ENCODE measurements at places on chromosomes 11 and 22.
A peak's percentile ranks its signal among the peaks of the same experiment; 100 is the strongest.

DNA sequence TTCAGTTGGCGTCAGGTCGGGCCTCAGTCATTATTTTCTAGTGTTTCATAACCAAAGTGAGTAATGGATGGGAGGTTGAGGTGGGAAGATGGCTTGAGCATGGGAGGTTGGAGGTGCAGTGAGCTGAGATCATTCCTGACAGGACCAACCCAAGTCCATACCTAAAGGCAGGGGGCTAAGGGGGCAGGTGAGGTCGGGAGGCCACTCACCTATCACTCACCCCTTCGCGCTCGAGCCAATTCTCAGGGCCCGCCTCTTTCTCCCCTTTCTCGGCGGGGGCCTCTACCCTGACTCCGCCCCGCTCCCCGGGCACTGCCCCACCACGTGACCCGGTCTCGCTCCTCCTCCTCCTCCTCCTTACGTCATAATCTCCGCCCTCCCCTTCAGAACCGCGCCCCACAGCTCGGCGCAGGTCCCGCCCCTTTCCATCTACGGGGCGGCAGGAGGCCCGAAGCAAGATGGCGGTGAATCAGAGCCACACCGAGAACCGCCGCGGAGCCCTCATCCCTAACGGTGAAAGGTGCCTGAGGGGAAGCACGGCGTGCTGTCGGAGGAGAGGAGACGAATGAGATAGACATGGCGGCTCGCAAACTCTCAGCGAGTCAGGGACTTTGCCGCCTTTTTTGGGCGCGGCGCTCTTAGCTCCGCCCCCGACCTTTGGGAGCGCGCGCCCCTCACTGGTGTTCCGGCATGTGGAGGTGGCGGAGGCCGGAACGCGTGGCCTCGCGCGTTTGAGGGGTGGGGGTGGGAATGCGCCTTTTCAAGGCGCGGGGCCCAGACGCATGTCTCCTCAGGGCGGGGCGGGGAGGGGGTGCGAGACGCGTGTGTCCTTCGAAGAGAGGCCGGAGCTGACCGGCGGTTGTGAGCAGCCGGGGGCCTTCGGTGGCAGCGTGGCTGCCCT, at the start of gene WBP2NL:
TSS of gene WBP2NL (plus strand) at position 428 of the 901 bp plus-strand sequence. CDS start at position 459, 31 bp downstream.
- peak; percentile 89 for DNase-seq

- no peak for DNase-seq
Measured at GRCh38 chr11:60966890-60967289, 4.6 kb upstream of the CD6 start.

DNA sequence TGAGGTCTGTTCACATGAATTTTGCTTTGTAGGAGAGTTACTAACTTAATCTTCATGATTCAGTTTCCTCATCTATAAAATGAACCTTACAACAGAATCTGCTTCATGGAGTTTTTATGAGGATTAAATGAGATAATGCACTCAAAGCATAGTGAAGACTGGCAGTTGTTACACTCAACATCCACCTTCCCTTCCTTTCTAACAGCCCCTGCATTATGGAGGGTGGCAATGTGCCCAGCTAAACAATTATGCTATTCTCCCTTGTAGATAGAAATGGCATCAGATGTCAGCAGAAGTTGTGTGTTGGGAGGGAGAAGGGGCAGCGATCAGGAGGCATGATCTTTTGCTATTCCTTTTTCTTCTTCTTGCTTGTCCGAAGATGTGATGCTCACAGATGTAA, 6.5 kb downstream of the POU2AF1 start:
- no peak for DNase-seq

DNA sequence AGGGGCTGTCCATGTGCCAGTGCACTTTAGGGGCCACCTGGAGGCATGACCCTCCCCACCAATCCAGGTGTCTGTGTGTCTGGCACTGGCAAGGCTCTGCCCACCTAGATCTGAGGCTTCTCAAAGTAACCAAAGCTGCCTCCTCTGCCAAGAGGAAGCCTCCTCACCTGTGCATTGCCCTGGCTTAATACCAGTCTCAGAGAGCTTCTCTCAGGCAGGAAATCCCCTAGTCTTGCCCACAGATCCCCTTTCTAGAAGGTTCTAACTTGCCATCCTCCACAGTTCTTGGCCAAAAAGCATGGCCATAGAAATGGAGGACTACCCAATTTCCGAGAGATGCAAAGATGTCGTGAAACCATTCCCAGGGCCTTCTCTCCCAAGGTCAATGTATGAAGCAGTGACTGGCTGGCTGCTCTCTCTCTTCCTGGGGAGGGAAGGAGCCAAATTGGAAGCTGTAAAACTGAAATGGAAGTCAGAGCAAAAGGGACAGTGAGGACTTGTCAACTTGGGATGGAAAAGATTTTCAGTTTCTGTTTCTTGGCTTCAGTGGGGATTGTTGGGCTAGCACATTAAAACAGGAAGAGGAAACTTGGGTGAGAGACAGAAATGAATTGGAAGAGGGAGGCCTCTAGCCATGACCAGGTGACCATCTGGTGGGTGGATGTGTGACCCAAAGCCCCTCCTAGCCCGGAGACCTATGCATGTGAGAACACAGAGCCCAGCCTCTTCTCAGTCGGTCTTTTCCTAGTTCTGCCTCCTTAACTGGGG, 68.8 kb downstream of the PRDM11 start:
- no peak for DNase-seq

DNA sequence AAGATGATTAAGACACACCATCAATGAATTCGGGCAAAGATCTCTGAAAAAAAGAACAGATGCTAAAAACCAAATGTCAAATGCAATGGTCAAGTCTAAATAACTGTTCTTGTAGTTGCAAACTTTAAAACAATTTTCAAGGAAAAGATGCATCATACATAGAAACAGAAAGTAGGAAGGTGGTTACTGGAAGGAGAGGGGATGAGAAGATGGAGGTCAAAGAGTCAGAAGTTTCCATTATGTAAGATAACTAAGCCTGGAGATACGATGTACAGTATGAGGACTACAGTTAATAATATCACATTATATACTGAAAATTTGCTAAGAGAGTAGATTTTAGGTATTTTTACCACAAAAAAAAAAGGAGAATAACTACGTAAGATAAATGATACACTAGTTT, 27.1 kb downstream of the CWF19L2 start:
- no peak for DNase-seq

DNA sequence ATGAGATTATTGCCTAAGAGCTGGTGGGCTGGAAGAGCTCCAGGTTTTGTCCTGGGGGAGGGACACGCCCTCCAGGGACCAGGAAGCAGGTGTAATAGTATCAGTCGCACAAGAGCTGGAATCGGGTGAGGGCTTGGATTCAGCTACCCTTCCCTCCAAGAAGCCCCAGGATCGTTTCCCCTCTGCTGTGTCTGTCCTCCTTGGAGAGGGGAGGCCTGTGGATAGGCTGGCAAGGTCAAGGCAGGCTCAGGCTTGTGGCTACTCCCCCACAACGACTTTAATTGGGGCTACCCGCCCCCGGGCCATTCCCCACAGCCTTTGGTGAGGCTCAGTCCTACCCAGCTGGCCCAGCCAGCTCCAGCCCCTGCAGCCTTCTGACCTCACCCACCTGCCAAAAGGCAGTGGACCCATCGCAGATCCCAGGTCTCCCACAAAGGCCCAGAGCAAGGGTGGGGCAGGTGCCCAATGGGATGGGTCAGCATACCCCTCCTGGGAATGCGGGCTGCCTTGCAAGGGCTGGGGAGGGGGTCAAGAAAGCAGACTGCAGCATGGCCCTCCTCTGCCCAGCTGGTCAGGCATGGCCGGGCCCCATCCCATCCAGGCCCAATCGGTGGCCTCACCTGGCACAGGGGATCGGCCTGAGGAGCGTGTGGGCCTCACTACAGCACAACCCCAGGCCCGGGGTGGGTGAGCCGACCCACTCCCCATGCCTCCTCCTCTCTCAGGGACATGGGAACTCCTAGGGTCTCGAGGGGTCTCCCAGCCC, 1.0 kb downstream of the CTSD start:
- peak; percentile 84 for DNase-seq

GRCh38 chr22:42747701-42748513, 27.2 kb upstream of the A4GALT start:
- no peak for DNase-seq

DNA sequence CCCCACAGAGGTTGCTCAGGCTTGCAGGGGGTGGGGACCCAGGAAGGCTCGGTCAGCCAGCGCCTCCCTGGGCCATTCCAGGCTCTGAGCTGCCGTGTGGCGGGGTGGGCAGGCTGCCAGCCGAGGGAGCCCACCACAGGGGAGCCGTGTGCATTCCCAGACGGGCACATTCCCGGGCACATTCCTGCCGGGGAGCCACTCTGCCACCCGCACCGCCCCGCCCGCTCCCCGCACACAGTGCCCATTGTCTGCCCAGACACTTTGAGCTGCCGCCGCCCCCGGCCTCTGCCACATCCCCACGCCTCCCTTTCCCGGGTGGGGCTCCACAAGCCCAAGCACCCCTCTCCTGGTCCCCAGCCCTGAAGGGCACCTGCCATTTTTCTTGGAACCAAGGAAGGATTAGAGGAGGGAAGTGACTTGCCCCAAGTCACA, 27.4 kb downstream of the RPL3 start:
- peak; percentile 85 for DNase-seq

DNA sequence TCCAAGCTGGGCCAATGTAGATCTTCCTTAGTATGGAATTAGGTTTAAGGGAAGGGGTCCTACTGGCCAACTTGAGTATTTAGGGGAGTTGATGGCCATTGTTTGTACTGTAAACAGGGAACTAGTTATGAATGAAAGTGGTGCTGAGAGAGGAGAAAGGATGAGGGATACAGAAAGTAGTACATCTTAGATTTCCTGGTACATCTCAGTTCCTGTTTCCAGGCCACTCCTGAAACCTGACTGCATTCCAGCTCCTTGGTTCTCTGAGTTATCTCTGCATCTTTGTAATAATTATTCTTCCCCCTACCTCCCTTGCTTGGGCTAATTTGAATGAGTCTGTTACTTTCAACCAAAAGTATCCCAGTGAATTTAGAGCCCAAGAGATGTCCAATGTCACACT, 30.1 kb downstream of the MIAT start:
- DNase-seq, result no peak

Measured in PC-9 (cell line).